ENCODE measurements at places on chromosomes 6 and 20.

- no peak for DNase-seq
These were observed 52.9 kb upstream of the UFL1 start for GRCh38 chr6:96468681-96469224.

- DNase-seq: no peak
These were observed 36.3 kb upstream of the DACT2 start for GRCh38 chr6:168355716-168356522.

- no peak for DNase-seq
These were observed 3.3 kb downstream of the KCNQ2 start for GRCh38 chr20:63469019-63469712.

- no peak for DNase-seq
These were observed 25.3 kb downstream of the SRPK1 start for GRCh38 chr6:35895560-35895959.

DNA sequence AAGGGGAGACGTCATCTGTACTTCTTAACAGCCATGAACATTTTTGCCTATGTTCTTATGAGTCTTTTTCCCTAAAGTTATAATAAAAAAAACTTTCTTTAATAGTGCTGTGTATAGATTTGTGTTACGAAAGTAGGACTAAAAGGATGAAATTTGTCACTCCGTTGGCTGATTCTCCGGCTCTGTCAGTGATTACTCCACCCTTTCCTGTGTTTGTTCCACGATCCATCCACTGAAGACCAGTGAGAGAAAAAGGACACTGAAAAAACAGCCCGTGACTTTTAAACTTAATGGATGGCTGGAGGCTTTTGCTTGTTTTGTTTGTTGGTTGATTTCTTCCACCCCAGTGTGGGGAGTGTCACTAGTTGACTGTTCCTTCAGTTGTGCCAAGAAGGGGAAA lies 232.0 kb upstream of the NOX3 start:
- no peak for DNase-seq

DNA sequence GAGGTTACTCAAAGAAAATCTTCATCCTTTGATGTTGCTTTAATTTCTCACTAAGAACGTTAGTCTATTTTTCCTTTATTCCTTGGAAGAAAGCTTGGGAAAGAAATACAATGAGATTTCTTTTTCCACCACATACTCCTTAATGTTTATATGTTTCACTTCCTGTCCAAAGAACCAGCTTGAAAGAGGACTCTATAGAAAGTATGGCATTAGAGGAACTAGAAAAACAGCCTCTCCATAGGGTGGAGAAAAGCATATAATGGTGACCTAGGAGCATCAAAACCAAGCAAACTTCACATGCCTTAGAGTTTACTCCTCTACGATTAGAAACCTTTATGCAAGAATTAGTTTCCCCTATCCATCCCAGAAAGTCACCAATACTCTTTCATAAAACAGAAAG lies 131.1 kb downstream of the OPRM1 start:
- no peak for DNase-seq

DNA sequence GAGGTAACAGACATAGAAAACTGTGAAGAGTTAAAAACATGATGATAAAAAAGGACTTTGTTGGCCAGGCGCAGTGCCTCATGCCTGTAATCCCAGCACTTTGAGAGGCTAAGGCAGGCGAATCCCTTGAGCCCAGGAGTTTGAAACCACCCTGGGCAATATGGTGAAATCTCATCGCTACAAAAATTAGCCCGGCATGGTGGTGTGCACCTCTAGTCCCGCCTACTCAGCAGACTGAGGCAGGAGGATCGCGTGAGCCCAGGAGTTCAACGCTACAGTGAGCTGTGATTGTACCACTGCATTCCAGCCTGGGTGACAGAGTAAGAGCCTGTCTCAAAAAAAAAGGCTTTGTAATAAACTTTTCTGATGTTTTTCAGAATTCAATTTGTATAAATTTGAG lies 60.1 kb downstream of the GFOD1 start:
- DNase-seq: no peak

DNA sequence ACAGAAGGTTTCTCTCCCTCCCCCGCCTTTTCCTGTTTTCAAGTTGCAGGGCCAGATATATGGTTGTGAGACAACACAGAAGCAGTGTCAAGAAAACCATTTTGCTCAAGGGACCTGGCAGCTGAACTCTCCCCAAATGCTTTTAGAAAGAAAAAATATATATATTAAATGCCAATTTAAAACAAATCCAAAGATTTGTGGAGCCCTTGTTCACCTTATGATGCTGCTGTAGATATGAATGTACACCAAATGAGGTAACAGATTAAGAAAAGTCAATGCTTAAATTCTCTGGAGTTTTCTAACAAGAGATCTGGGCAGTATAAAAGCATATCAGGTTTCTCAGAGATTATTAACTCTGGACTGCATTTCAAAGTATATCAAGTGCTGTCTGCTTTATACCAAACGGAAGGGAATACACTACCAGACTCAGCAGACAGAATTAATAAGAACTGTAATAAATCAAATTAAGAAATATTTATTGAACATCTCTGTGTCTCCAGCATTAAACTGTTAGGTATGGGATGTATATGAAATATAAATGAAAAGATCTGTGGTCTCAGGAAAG lies 357.5 kb downstream of the HDGFL1 start:
- DNase-seq: no peak

All from B cell (primary cell).